ENCODE measurements at places on chromosomes 1 and 21. TPM values are rescaled to one million over a fixed set of nuclear protein-coding genes. Genes with fewer than 3 reads are reported as not detected.

The MPZ gene
- not detected for polyA plus RNA-seq

The LY9 gene
- polyA plus RNA-seq: not detected

The C8A gene
- polyA plus RNA-seq: not detected

The GUCA2A gene
- not detected for polyA plus RNA-seq

The CSF3R gene
- not detected for polyA plus RNA-seq

The SH2D5 gene
- 0.07 TPM for polyA plus RNA-seq

The PLD5 gene
- 10.0 TPM for polyA plus RNA-seq

The TNFRSF8 gene
- polyA plus RNA-seq: not detected

The EPHA10 gene
- polyA plus RNA-seq: not detected

The TOR3A gene
- 6.6 TPM for polyA plus RNA-seq

The ATP8B2 gene
- polyA plus RNA-seq: 2.6 TPM

The ETV3L gene
- polyA plus RNA-seq: not detected

The TRIM17 gene
- polyA plus RNA-seq: not detected

The DISC1 gene
- 0.13 TPM for polyA plus RNA-seq

The ERRFI1 gene
- 18.8 TPM for polyA plus RNA-seq

The LHX4 gene
- not detected for polyA plus RNA-seq

Data from Purkinje cell (primary cell).